ENCODE measurements at places on chromosomes 4 and X.

DNA sequence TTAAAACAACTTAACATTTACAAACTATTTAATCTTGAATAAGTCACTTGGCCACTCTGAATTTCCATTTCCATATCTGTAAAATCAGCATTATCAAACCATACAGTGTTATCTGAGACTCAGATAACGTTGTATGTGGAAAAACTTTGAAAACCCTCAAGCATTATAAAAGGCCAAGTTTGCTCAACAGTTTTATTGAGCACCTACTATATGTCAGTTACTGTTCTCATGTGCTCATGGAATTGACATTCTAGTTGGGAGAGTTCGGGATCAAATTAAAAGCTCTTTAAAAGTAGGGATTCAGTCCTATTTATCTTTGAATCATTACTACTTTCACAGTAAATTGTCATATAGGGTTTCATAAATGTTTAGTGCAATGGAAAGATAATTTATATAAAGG is 97.9 kb downstream of the FRMPD4 start:
- H3K4me3 ChIP-seq: no peak overlapping the region
- H3K27me3 ChIP-seq: no peaks in the 10 kb centered on the region
- H3K36me3 ChIP-seq: no peaks in the 10 kb centered on the region

DNA sequence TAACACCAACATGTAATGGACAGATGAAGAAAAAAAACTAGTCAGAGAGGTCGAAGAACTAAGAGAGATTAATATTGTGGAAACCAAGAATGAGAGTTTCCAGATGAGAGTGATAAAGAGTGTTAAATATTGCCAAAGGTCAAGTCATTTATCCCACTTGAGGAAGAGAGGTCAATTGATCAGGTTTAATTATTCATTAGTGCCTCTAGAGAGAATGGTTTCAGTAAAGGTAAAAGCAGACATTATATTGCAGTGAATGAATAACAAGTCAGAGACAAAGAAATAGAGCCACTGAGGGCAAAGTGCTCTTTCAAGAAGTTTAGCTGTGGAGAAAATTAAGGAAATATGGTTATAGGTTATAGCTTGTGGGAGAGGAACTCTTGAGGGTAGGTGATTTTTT is 263.1 kb downstream of the GUCY2F start:
- no peaks in the 10 kb centered on the region for H3K36me3 ChIP-seq
- DNase-seq: no peak
- no peaks in the 10 kb centered on the region for H3K27me3 ChIP-seq
- H3K4me3 ChIP-seq: no peak overlapping the region
- H3K27ac ChIP-seq: no peak overlapping the region

- H3K4me3 ChIP-seq: no peak overlapping the region
- DNase-seq: no peak
- no peaks in the 10 kb centered on the region for H3K27me3 ChIP-seq
- no peak overlapping the region for H3K27ac ChIP-seq
Observed at GRCh38 chrX:132411310-132411977, 77.4 kb downstream of the MBNL3 start.

- H3K4me3 ChIP-seq: no peak overlapping the region
- no peaks in the 10 kb centered on the region for H3K27me3 ChIP-seq
- no peak for DNase-seq
- no peak overlapping the region for H3K27ac ChIP-seq
- H3K36me3 ChIP-seq: no peaks in the 10 kb centered on the region
Observed at GRCh38 chr4:165813606-165814005, 59.4 kb upstream of the TLL1 start.

DNA sequence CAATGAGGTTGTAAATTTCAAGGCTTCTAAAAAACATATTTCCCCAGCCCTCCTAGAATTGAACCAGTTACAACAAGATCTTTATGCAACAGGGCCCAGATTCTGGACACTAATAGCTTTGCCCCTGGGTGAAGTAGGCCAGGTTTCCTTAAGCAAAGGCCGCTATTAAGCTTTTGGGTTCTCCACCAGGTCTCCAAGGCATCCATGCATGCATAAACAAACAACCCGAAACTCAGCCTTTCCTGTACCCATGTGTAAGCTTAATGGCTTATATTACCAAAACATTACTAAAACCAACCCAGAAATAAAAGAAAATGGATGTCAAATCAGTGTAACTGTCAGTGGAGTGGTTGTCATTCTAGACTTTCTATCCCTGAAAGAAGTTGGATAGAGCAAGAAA is 137.1 kb downstream of the ARHGAP6 start:
- H3K27ac ChIP-seq: no peak overlapping the region
- DNase-seq: no peak
- no peaks in the 10 kb centered on the region for H3K36me3 ChIP-seq
- no peaks in the 10 kb centered on the region for H3K27me3 ChIP-seq
- H3K4me1 ChIP-seq: no peaks in the 10 kb centered on the region

DNA sequence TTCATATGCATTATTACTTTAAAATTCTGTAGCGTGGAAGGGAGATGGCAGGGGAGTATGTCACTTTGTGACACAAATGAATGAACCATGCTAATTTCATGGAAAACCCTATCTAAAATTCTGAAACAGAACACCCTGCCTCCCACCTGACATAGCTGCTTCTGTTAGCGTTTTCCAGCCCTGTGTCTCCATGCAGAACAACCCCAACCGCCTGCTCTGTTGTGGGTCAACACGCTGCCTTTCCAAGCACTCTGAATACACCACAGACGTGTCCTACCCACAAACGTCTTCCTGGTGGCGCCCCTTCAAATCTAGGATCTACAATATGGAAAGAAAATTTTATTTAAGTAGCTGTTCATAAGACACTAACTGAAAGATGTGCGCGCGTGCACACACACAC is 238.6 kb downstream of the TRIML1 start:
- DNase-seq: no peak
- H3K27me3 ChIP-seq: no peaks in the 10 kb centered on the region
- no peak overlapping the region for H3K4me3 ChIP-seq
- no peaks in the 10 kb centered on the region for H3K36me3 ChIP-seq
- no peak overlapping the region for H3K27ac ChIP-seq
- no peaks in the 10 kb centered on the region for H3K4me1 ChIP-seq

DNA sequence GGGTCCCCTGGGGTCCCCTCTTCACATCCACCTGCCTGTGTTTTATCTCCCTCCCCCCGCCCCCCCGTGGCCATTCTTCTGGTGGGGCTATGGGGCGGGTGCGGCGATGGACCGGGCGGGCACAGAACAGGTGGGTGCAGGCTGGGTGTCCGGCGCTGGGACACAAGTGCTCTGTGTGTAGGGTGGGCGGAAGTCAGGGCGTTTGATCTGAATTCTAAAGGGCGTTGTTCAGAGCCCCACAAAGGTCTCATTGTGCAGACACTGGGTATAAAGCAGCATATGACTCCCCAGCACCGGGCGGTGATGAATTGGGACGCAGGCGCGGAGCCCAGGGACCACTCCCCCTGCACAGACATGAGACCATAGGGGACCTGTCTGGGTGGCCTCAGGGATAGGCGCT is at the start of gene GJB1:
GJB1 (plus strand) TSS at position 296 of the 400 bp plus-strand sequence. CDS start 484 bp downstream, outside the sequence.
- H3K4me1 ChIP-seq: no peaks in the 10 kb centered on the region
- H3K36me3 ChIP-seq: no peaks in the 10 kb centered on the region
- no peaks in the 10 kb centered on the region for H3K27me3 ChIP-seq
- no peak within 1 kb of the TSS for H3K4me3 ChIP-seq
- no peak for DNase-seq

- H3K27me3 ChIP-seq: no peaks in the 10 kb centered on the region
- no peaks in the 10 kb centered on the region for H3K36me3 ChIP-seq
- H3K4me3 ChIP-seq: no peak overlapping the region
- H3K27ac ChIP-seq: no peak overlapping the region
Observed at GRCh38 chr4:10736895-10737294, 52.3 kb upstream of the CLNK start.

- H3K4me3 ChIP-seq: no peak overlapping the region
- H3K4me1 ChIP-seq: no peaks in the 10 kb centered on the region
- no peaks in the 10 kb centered on the region for H3K27me3 ChIP-seq
- no peak for DNase-seq
- H3K36me3 ChIP-seq: no peaks in the 10 kb centered on the region
- no peak overlapping the region for H3K27ac ChIP-seq
Observed at GRCh38 chrX:4670606-4671005, 957.2 kb upstream of the PRKX start.

GRCh38 chrX:2383735-2384134 is 117.0 kb downstream of the DHRSX start:
- H3K4me1 ChIP-seq: no peaks in the 10 kb centered on the region
- DNase-seq: no peak
- H3K36me3 ChIP-seq: no peaks in the 10 kb centered on the region
- H3K27me3 ChIP-seq: no peaks in the 10 kb centered on the region
- H3K4me3 ChIP-seq: no peak overlapping the region

DNA sequence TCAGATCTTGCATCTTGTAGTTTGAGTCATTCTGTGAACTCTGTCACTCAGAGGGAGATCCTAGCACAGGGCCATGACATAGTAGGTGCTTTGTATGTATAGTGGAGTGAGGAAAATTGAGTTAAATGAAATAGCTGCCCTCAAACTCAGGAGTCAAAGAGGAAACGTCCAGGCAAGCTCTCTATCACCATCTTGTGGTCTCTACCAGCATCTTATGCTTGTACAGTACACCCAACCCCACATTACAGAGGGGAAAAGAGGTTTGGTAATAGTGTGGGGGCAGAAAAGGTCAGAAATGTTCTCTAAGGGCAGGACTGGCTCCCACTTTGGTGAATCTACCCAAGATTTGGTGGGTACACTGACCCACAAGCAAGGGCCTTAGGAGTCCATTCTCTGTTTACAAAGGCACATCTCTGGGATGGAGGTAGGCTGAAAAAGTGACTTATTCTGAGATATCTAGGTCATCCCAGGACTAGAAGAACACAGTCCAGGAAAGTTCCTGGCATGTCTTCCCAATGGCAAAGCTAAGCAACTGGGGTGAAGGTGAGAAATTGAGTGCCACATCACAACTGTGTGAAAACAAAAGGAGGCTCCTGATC is 131.8 kb downstream of the OR13H1 start:
- no peaks in the 10 kb centered on the region for H3K27me3 ChIP-seq
- no peak overlapping the region for H3K27ac ChIP-seq
- H3K36me3 ChIP-seq: no peaks in the 10 kb centered on the region
- no peaks in the 10 kb centered on the region for H3K4me1 ChIP-seq

DNA sequence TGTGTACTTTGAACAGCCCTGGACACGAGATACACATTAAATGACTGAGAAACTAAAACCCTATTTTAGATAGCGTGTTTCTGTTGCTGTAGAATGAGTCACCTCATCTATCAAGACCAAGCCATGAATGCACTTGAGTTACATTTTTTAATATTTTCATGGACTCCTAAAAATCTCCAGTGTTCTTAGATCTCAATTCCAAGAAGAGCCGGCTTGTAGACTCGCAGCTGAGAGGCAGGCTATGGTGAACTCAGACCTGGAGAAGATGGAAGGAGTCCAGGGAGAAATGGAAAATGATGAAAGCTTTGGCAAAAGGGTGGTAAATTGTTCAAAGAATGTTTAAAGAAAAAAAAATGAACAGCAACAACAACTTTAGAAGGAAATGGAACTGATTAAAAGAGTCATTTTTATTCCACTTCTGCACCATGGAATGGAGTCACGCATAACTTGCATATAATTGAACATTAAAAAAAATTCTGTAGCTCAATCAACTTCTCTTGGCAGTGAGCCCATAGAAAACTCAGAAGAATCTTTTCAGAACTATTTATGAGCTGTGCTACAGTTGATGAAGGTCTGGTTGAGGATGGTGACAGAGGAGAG is 129.8 kb downstream of the MXRA5 start:
- no peaks in the 10 kb centered on the region for H3K27me3 ChIP-seq
- H3K27ac ChIP-seq: no peak overlapping the region
- DNase-seq: no peak

DNA sequence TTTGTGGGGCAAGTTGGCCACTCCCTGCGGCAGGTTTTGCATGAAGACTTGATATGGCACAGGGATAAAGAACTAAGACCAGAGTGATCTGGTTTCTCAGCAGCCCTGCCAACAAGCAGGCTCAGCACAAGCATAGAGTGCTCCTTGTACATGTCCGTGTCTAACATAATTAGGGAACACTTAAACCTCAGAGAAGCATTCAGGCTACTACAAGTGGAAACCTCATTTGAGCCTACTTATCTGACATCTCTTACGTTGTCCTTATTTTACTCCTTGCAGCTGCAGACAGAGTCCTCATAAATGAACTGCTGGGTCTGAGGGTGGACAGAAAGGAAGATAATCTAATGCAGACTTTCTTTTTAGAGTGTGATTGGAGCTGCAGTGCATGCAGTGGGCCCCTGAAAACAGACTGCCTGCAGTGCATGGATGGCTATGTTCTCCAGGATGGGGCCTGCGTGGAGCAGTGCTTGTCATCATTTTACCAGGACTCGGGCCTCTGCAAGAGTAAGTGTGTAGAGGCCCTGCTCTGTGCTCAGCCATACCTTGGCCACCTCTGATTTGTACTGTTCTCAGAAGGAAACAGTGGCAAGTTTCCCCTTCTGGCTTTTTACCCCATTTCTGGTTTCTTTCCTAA is 179.1 kb upstream of the ANXA3 start:
- no peak for DNase-seq
- H3K36me3 ChIP-seq: no peaks in the 10 kb centered on the region
- H3K27ac ChIP-seq: no peak overlapping the region
- no peaks in the 10 kb centered on the region for H3K4me1 ChIP-seq
- no peaks in the 10 kb centered on the region for H3K27me3 ChIP-seq
- no peak overlapping the region for H3K4me3 ChIP-seq

GRCh38 chr4:152359208-152360044 is 176.5 kb downstream of the FBXW7 start:
- DNase-seq: no peak
- H3K4me3 ChIP-seq: no peak overlapping the region
- H3K36me3 ChIP-seq: no peaks in the 10 kb centered on the region

DNA sequence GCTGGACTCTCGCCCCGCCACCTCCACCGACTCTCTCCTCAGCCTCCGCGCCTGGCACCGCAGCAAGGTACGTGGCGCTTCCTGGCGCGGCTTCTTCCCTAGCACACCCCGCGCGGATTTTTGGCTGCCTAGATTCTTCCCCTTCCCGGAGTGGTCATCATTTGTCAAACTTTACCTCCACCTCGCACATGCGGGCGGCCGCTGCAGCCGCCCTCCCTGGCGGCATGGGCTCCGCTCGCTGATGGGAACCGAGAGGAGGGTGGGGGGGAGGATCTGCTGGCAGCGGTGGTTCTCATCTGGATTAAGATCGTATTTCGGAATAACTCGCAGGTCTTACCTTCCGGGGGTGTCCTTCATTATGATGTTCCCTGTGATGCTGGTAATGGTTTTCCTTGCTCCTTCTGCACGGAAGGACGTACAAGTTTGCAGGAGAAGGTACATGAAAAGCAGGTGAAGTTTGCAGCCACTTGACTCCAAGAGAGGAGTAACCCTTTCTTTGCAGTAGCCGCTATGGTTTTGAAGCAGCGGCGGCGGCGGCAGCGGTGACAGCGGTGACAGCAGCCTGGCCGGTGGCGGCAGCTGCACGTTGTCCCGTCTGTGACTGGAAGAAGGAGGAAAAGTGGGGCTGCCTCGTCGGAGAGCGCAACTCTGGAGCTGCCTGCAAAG is 2183.9 kb upstream of the TENM3 start:
- no peaks in the 10 kb centered on the region for H3K36me3 ChIP-seq
- H3K4me1 ChIP-seq: peaks cover 25% of the 10 kb centered on the region
- H3K4me3 ChIP-seq: peak overlapping the region; percentile 74

GRCh38 chr4:70715097-70715496 is 6.7 kb upstream of the RUFY3 start:
- H3K4me3 ChIP-seq: no peak overlapping the region
- no peaks in the 10 kb centered on the region for H3K36me3 ChIP-seq
- H3K4me1 ChIP-seq: no peaks in the 10 kb centered on the region
- H3K27me3 ChIP-seq: no peaks in the 10 kb centered on the region
- H3K27ac ChIP-seq: no peak overlapping the region

- H3K36me3 ChIP-seq: no peaks in the 10 kb centered on the region
- no peak overlapping the region for H3K4me3 ChIP-seq
- H3K27me3 ChIP-seq: no peaks in the 10 kb centered on the region
- no peak overlapping the region for H3K27ac ChIP-seq
Observed at GRCh38 chr4:176198316-176198903, 3.0 kb upstream of the SPATA4 start.
